ENCODE measurements at places on chromosomes 6 and 20.
A peak's percentile ranks its signal among the peaks of the same experiment; 100 is the strongest.

DNA sequence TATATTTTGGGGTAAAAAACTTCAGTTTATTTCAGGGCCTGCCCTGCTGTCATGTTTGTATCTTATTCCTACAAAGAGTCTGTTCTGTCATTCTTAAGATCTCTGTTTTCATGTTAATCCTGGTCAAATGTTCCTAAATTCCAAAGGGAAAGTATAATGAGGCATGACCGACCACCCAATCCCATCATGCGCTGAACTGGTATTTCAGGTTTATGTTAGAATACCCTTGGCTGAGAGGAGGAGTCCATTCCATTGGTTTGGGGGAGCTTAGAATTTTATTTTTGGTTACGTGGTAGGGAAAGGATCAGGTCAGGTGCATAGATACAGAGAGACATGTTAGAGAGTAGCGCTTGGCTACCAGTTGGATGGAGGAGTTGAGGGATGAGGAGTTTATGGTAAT lies 25.7 kb downstream of the CFAP61 start:
- DNase-seq, result no peak

DNA sequence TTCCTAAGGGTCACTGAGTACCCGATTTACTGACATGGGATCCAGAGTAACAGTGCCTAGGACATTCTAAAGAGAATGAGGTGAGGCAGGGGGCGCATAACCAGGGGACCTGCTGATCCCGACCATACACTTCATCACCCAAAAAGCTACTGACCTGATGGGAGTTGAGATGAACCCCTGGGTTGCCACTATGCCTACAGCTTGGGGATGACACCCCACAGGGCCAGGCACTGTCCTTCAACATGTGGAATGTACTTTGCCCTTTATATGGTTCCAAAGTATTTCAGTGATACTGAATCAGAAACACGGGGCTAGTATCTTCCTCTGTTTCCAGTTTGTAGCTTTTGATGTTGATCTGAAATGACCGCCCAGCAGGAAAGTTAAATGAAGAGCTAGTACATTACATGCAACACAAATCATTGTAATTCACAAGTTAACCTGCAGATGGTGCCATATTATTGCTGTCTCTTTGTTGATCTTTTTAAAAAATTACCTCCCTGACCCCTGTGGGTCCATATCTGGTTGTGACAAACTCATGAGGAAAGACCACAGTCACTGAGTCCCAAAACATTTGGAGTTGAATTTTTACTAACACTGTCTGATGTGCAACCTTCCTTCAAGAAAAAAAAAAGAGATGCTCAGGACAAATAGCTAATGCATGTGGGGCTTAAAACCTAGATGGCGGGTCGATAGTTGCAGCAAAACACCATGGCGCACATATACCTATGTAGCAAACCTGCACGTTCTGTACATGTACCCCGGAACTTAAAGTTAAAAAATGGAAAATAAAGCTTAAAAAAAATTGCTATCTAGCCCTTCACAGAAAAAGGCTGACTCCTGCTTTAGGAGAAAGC lies 42.7 kb upstream of the GCNT2 start:
- peak; percentile 30 for DNase-seq

DNA sequence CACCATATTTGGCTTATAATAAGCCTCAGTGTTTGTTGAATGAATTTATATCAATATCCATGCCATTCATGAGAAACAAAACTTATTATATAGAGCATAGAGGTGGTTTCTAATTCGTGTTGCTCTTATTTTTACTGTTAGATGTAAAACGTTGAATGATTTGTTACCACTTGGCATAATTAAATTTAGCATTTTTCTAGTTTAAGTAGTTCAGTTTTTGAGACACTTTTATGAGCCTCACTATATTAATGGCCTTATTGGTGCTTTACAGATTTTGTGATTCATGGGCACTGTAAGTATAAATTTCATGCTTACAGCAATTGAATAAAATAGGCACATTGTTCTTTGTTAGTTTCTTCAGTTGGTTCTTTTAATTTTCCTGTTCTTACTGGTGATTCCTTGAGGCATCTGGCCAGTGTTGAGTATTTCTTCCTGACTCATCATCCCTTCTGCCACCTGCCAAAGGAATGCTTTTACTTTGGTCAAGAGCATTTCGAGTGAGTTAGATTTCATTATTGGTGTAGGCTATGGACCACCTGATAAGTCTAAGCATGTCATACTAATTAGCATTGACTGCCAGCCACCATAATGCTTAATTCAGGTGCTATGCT lies 34.8 kb downstream of the CDKAL1 start:
- DNase-seq, result peak; percentile 92

GRCh38 chr6:5762561-5762968 lies 244.2 kb downstream of the NRN1 start:
- no peak for DNase-seq

DNA sequence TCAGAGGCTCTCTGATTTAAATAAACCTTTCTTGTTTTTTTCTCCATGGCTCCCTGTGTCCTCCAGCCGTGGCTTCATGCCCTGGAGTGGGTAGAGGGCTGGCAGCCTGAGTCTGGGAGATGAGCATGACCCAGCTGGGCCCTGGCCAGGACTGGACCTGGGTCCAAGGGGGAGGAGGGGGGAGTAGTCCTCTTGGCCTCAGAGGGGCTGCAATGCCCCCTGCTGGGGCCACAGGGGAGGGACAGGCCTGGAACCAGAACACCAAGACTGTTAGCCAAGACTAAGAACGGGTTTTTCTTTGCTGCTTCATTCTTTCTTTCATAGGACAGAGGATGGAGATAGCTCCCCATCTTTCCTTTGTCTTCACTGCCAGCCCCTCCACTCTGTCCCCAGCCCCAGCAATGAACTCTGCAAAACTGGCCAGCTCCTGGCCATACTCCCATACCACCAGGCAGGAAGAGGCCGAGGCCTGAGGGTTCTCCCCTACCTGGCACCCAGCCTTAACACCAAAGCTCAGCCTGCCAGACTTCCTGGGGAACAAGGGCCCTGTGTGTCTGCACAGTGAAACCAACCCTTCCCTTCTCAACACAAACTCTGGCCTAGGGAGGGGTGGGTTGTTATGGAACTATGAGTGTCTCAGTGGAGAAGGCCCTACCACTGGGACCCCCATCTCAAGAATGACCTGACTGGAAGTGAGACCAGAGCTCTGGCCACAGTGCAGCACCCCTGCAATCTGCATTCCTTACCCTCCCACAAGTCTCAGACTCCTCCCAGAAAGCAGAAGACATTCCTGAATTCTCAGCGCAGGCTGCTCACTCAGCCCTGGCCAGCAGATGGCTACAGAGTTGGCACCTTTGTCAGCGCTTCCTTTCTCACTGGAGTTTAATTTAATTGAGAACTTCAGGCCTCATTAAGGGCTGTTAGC lies 11.0 kb downstream of the SLC29A1 start:
- DNase-seq, result peak; percentile 75

Data from mammary epithelial cell (primary cell).